HS-5 (cell line): ENCODE measurements at places on chromosomes 1 and 21.

DNA sequence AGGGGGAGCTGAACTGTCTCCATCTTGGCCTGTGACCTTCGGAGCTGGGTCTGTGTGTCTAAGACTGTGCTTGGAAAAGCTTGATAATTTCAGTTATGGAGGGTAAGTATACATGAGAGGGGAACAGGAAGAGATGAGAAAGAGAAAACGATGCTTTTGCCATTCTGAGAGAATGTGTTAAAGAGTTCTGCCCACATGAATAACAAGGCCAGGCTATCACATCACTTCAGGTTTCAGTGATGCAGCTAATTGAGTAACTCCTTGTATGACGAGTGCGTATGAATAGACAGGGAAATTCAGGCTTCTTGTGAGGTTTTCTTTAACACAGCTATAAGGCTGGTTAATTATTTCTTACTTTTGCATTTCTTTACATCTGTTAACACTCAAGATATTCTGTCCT, 81.0 kb downstream of the PLPPR5 start:
- no peak for DNase-seq

DNA sequence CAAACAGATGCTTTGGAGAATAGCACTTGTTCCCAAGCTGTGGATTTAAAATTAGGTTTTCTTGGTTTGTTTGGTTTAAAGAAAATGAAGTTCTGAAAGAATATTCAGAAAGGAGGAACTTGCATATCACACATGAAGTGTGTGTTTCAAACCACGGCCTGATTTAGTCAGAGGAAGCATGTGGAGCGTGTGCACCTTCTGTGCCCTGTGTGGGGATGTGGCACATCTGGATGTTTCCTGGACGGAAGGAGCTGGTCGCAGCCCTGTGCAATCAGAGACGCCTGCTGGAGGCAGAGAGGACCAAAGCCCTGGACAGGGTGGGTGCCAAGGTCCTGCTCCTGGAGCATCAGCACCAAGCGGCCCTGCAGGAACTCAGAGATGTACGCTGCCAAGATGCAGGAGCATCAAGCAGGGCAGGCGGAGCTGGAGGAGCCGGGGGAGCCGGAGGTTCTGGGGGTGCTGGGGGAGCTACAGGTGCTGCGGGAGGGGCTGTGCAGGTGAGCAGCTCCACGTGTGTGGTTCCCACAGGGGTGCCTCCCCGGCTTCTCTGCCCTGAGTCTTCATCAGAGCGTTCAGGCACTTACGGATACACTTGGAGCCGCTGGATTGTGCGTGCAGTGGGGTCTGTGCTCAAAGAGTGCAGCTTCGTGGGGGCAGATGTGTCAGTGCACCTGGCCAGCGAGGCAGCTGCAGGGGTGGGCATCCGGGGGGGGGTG, 45.7 kb downstream of the PCNT start:
- no peak for DNase-seq

- DNase-seq = no peak
These were observed 51.4 kb upstream of the KANK4 start for GRCh38 chr1:62370594-62370993.

DNA sequence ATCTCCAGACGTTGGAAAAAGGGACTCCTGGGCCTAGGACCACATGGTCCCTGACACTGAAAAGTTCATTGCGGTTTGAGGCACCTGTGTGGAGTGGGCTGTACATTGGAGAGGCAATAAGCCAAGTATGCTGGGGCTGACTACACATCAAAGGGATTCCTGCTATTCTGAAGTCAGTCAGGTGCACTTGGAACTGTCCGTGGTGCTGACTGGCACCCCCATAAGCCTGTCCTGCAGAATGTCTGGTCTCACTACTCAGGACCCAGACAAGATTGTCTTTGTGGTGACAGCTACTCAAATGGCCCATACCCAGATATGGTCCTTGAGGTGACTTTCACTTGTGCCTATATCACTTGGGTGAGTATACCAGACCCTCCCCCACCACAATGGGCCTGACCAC, 150.6 kb downstream of the RWDD3 start:
- no peak for DNase-seq

DNA sequence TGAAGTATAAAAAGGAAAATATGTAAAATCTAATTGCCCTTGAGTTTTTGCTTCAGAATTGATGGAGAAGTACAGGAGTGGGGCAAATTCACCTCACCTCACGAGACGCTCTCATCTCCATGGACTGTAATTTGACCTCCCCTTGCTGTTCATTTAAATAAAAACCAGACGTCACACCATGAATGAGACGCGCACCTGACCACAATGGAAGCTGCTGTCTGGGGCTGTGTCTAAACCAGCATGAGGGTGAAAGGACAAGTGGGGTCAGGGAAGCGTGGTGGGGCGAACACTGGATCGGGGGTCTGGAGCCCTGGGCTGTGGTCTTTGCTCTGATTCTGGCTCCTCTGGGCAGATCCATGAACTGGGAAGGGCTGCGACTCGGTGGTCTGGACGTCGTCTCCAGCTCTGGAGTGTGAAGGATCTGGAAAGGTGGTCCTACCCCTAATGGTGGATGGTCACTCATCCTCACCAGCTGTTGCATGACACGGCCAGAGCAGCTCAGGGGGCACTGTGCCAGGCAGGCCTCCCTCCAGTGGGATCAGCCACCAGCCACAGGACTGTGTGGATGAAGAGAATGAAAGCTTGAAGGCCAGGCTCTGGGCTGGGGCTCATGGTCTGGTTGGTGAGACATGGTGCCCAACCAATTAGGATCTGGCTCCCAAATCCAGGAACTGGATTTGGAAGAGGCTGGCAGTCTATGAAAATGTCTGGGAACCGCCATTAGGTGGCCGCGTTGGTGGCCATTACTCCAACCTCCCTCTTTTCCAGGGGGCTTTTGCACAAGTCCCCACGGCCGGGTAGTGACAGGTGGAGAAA, 728.6 kb downstream of the PTPRU start:
- DNase-seq = no peak

GRCh38 chr1:19437891-19438294, 47.4 kb downstream of the CAPZB start:
- no peak for DNase-seq

GRCh38 chr1:36516372-36517010, 33.8 kb upstream of the CSF3R start:
- DNase-seq = no peak

DNA sequence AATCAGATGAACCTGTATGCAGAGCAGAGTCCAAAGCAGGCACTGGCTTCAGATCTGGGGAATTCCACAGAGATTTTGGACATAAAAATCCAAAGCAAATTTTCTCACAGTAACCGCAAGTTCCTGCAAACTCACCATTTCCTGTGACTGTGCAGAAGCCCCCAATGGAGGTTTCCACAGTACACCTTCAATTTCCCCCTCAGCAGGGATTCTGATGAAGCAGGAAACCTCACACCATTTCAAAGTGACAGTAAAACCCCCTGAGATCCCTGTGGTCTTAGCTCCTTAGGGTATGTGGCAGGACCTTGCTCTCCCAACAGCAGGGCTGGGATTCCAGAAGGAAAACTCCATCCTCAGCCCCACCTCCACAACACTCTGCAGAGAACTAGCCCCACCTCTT, 6.0 kb upstream of the TGFBR3 start:
- DNase-seq = no peak

- DNase-seq = peak; percentile 60
These were observed at the start of gene PLEKHN1 for GRCh38 chr1:966135-966703. Gene PLEKHN1, plus strand, starts transcription at chr1:966482. Its CDS starts 50 bp downstream, at chr1:966532.

GRCh38 chr1:183493540-183494245, 21.4 kb downstream of the SMG7 start:
- no peak for DNase-seq

DNA sequence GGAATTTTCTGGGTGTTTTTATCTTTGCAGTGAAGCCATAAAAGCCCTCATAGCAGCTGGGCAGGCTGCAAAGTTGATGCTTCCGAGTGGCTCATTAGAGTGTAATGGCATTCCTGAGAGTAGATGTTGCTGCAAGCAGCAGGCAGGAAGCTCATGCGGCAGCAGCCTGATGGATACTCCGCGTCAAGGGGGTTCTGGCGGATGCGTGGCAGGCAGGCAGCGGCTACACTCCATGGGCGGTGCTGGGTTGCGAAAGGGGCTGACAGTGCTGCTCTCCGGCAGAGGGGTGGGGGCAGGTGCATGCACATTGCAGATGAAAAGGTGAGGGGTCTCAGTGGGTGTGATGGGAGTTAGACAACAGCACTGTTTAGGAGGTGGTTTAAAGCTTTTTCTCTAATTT, 93.2 kb upstream of the AJAP1 start:
- no peak for DNase-seq

DNA sequence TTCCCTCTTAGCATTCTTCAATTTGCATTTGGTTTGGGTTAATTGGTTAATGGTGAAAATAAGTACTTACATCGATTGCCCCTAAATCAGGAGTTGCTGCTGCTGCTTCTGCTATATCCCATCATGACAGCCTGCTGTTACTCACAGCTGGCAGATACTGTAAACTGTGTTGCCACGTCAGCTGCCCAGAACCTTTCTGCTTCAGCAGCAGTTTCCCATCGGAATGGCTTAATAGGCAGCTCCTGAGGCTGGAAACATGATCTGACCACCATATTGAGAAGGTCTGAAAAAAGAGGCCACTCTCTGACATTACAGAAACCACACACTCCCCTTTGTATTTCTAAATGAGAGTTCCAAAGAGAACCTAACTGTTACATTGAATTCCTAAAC, 14.3 kb upstream of the SEC16B start:
- DNase-seq = peak; percentile 58

DNA sequence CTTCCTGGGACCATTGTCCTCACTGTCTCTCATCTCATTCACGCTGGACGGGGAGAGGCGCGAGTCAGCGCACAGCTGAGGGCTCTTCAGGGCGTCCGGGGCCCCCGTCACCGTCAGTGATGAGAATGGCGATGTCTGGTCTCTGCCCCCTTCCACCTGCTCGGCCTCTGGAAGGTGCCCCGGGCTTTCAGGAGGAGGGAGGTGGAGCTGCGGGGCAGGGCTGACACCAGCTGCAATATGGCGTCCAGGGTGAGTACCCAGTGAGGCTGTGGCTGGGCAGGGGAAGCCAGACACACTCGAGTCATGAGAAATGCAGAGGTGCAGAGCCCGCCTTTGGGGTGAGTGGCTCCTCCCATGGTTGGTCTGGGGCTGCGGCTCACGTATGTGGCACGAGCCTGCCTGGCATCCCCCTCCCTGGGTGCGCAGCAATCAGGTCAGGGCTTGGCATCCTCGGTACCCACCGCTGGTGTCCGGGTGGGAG, 15.1 kb downstream of the MORN1 start:
- DNase-seq = no peak

DNA sequence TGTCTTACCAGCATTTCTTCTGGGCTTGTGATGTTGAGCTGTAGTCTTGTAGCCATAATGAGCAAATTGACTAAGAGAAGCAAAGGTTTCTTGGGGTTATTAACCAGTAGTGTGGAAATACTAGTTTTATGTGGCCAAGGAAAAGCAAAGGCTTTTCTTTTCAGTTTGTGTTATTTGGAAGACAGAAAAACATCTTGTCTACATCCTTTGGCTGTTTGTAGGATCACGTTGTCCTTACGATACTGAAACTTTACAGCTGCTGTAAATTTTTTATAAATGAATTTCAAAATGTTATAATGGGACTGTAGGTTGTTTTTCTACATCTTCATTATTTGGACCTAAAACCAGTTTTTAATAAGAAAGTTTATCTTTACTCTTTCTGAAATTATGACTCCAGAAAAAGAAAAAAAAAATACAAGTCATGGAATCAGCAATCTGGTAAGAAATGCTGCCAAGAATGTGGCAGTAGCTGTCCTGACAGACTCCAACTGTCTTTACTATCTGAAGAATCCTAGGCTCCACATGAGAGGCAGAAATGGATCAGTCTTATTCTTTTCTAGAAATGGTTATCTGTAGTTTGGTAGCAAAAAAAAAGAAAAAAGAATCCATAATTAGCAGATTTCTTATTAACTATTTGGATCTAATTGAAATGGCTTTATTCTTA, 41.6 kb upstream of the QSOX1 start:
- no peak for DNase-seq

DNA sequence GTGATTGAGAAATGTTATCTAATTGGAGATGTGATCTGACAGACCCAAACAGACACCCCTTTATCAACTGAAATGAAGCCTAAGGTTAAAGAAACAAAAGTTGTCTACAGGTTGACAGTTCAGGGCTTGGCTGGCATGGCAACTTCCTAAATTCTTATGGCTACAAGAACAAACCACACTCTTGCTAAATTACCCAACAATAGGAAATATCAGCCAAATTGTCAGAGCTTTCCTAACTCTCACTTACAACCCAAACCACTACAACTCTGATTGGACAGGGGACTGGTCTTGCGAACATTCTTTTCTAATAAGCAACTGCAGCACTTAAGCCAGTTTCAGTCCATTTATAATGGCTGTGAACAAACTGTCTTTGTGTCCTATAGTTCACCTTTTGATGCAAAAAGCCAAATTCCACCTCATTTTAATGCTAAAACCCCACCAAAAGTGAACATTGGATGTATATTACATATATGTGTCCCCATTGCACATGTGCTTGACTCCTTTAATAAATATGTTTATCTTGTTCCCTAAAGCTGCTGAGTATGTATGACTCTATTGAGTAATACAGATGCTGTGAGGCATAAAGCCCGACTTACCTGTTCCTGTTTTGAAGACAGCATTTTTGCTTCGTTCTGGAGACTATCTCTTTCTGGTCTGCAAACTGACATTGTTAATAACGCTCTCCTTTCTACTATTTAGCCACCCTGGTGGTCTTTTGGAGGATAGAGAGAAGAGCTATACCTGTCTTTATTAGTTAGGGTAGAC, 101.3 kb upstream of the HMCN1 start:
- DNase-seq = no peak

GRCh38 chr1:19416145-19416544, 69.2 kb downstream of the CAPZB start:
- DNase-seq = no peak

DNA sequence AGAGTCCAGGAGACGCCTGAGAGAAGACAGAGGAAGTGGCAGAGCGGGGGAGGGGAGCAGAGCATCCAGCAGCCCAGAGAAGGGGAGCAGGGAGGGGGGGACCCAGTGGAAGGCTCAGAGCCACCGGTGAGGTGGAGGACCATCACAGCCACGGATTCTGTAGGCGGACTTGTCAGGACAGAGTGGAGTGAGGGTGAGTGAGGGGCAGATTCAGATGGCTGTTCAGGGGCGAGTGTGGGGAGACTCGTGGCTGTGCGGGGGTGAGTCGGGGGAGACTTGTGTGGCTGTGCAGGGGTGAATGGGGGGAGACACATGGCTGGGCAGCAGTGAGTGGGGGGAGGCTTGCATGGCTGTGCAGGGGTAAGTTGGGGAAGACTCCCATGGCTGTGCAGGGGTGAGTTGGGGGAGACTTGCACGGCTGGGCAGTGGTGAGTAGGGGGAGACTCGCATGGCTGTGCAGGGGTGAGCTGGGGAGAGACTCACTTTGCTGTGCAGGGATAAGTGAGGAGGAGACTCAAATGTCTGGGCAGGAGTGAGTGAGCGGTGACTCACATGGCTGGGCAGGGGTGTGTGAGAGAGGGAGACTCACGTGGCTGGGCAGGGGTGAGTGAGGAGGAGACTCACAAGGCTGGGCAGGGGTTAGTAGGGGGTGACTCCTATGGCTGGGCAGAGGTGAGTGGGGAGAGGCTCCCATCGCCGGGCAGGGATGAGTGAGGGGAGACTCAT, 56.8 kb upstream of the ABCG1 start:
- no peak for DNase-seq
